Calu3 (cell line): ENCODE measurements at places on chromosomes 7 and 10. TPM values are rescaled to one million over a fixed set of nuclear protein-coding genes. Genes with fewer than 3 reads are reported as not detected.

GRCh38 chr7:6658618-6659345 lies 21.7 kb downstream of the ZNF316 start:
- H3K27ac ChIP-seq, result no peak overlapping the region
- peaks cover 27% of the 10 kb centered on the region for H3K36me3 ChIP-seq
- no peaks in the 10 kb centered on the region for H3K4me1 ChIP-seq
- H3K4me3 ChIP-seq, result no peak overlapping the region
- no peak for DNase-seq
- H3K27me3 ChIP-seq, result no peaks in the 10 kb centered on the region

- peaks cover 90% of the 10 kb centered on the region for H3K4me1 ChIP-seq
- peak overlapping the region; percentile 23 for H3K4me3 ChIP-seq
- peaks cover 80% of the 10 kb centered on the region for H3K36me3 ChIP-seq
- peak overlapping the region; percentile 95 for H3K27ac ChIP-seq
- no peak for DNase-seq
Measured at GRCh38 chr10:74076961-74077360, 73.7 kb downstream of the AP3M1 start.

DNA sequence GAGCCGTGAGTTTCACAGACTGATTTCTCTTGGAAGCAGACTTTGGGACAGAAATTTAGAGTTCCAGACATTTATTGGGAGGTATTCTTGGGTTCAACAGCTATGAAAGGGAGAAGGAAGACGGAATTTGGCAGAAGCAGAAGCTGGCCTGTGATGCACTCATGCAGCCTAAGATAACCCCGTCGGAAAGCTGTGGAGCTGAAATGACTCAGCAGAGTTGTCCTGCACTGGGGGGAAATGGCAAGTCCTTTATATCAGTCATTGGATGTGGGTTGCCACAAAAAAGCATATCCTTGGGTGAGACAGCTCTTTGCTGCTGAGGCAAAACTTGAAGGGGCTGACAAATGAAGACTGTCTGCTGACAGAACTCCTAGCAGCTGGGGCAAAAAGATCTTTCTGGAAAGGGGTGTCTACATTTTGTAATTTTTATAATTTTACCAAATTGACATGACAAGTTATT lies 11.5 kb upstream of the MICU1 start:
- H3K4me3 ChIP-seq, result no peak overlapping the region
- peaks cover 37% of the 10 kb centered on the region for H3K4me1 ChIP-seq
- peaks cover 10% of the 10 kb centered on the region for H3K36me3 ChIP-seq
- H3K27ac ChIP-seq, result peak overlapping the region; percentile 60

The TUBGCP2 gene
- 41.0 and 47.2 TPM in 2 replicates for total RNA-seq

DNA sequence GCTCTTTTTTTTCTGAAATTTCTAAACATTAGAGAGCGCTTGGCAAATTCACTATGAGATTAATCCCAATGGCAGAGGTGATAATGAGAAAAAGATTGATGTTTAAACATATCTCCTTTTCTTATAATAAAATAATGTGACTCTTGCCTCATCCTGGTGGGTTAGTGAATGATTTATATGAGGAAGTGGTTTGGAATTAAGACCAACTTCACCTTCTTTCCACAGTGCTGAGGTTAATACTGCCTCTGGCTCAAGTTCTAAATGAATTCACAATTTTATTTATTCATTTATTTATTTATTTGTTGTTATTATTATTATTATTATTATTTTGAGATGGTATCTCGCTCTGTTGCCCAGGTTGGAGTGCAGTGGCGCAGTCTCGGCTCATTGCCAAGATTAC lies 40.5 kb upstream of the ADO start:
- H3K27me3 ChIP-seq, result no peaks in the 10 kb centered on the region
- no peak overlapping the region for H3K27ac ChIP-seq
- H3K4me3 ChIP-seq, result no peak overlapping the region

The NPY gene
- not detected in 2 replicates for total RNA-seq

- DNase-seq, result no peak
- no peak overlapping the region for H3K4me3 ChIP-seq
- no peaks in the 10 kb centered on the region for H3K4me1 ChIP-seq
- no peaks in the 10 kb centered on the region for H3K27me3 ChIP-seq
- no peak overlapping the region for H3K27ac ChIP-seq
Measured at GRCh38 chr10:17981766-17982380, 30.2 kb downstream of the SLC39A12 start.

DNA sequence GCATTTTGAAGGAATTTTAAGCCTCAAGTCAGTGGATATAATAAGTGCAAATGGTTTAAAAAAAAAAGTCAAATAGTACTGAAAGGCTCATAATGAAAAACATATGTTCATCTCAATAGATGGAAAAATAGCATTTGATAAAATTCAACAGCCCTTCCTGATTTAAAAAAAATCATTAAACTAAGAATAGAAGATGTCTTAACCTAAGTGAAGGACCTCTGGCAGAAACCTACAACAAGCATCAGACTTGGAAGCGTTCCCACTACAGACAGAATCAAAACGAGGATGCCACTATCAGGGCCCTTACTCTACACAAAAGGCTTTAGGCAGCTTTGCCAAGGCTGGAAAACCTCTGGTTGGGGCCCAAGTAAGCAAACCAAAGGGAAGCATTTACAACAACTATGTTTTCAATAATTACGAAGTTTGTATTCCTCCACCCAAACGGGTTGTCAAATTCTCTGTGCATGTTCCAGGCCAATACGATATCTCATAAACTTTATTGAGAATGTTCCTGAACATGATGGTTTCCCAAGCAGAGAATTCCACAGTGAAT lies 45.1 kb downstream of the CYTH3 start:
- no peak overlapping the region for H3K4me3 ChIP-seq
- no peaks in the 10 kb centered on the region for H3K27me3 ChIP-seq
- H3K27ac ChIP-seq, result no peak overlapping the region
- peaks cover 30% of the 10 kb centered on the region for H3K4me1 ChIP-seq
- no peak for DNase-seq

GRCh38 chr10:19491166-19491565 lies 325.1 kb upstream of the PLXDC2 start:
- H3K36me3 ChIP-seq, result no peaks in the 10 kb centered on the region
- H3K4me3 ChIP-seq, result no peak overlapping the region
- no peak overlapping the region for H3K27ac ChIP-seq
- no peaks in the 10 kb centered on the region for H3K4me1 ChIP-seq

GRCh38 chr10:103720964-103721335 lies 134.4 kb downstream of the SH3PXD2A start:
- H3K27ac ChIP-seq, result no peak overlapping the region
- DNase-seq, result no peak
- H3K4me3 ChIP-seq, result no peak overlapping the region
- H3K4me1 ChIP-seq, result peaks cover 18% of the 10 kb centered on the region

- peak; percentile 48 for DNase-seq
- peaks cover 58% of the 10 kb centered on the region for H3K4me1 ChIP-seq
- H3K27ac ChIP-seq, result peak overlapping the region; percentile 63
Measured at GRCh38 chr10:66833861-66834260, 92.0 kb upstream of the LRRTM3 start.

The LRRC17 gene
- total RNA-seq, result 0.32 and 0.42 TPM in 2 replicates

DNA sequence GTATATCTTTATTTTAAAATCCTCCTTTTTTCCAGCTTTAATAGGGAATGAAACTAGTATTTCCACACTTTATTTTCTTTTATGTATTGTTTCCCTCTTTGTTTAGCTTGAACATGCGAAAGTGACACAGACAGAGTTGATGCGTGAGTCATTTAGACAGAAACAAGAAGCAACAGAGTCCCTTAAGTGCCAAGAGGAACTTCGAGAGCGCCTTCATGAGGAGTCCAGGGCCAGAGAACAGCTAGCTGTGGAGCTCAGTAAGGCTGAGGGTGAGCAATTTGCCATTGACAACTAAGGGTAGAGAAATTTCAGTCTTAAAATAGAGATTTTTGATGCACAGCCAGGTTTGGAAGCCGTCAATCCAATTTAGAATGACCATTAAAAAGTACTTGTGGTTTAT lies 73.1 kb downstream of the CYP51A1 start:
- no peaks in the 10 kb centered on the region for H3K27me3 ChIP-seq
- no peak for DNase-seq
- no peaks in the 10 kb centered on the region for H3K4me1 ChIP-seq
- no peaks in the 10 kb centered on the region for H3K36me3 ChIP-seq

The SLC26A5 gene
- total RNA-seq, result not detected in 2 replicates

GRCh38 chr7:141575164-141575563 lies 24.0 kb downstream of the AGK start:
- no peaks in the 10 kb centered on the region for H3K27me3 ChIP-seq
- no peak overlapping the region for H3K27ac ChIP-seq
- H3K4me1 ChIP-seq, result no peaks in the 10 kb centered on the region

- H3K4me3 ChIP-seq, result peak overlapping the region; percentile 94
- peaks cover 22% of the 10 kb centered on the region for H3K4me1 ChIP-seq
- peaks cover 12% of the 10 kb centered on the region for H3K27me3 ChIP-seq
- DNase-seq, result no peak
Measured at GRCh38 chr10:100913470-100913865, 705 bp downstream of the SLF2 start.

The TSPAN33 gene
- 12.4 and 13.4 TPM in 2 replicates for total RNA-seq

DNA sequence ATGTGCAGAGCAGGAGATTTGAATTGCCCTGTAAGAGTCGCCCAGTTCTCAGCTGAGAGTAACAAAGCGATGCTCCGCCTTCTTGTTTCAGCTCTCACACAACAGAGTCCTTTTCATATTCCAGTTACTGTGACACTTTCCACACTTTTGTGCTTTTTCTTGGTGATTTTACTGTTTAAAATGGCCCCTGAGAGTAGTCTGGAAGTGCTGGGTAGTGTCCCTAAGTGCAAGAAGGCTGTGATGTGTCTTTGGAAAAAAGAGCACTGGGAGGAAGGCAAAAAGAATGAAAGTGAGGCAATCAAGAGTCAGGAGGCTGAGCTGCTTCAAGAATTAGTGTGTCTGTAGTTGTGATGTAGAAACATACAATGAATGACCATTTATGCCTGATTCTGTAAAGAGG lies 201.2 kb upstream of the SEMA3E start:
- no peaks in the 10 kb centered on the region for H3K36me3 ChIP-seq
- no peak for DNase-seq
- no peaks in the 10 kb centered on the region for H3K27me3 ChIP-seq
- no peaks in the 10 kb centered on the region for H3K4me1 ChIP-seq
- H3K4me3 ChIP-seq, result no peak overlapping the region

The PTF1A gene
- not detected in 2 replicates for total RNA-seq

DNA sequence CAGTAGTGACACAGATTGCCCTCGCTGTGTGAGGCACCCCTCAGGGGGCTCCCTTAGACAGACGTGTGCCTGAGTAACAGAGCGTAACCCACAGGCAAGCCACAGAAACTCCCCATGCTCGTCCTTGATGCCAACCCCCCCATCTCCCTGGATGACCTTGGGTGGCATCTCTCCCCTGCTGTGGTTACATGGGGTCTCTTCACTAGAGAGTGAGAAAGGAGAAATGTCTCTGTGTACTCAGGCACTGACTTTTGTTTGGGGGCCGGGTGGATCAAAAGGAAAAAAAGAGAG lies 1.1 kb upstream of the ASB10 start:
- DNase-seq, result no peak
- H3K27me3 ChIP-seq, result peaks cover 56% of the 10 kb centered on the region
- H3K36me3 ChIP-seq, result no peaks in the 10 kb centered on the region
- H3K27ac ChIP-seq, result no peak overlapping the region
- H3K4me1 ChIP-seq, result no peaks in the 10 kb centered on the region
- no peak overlapping the region for H3K4me3 ChIP-seq

The CLRN3 gene
- 0.52 and 0.76 TPM in 2 replicates for total RNA-seq

The CAMK2B gene
- 0.12 TPM in 1 of 2 replicates, not detected in the other for total RNA-seq
